T-helper 2 cell (primary cell): ENCODE measurements at places on chromosomes 6 and 20.

- no peak for DNase-seq
These were observed 499 bp downstream of the TTI1 start for GRCh38 chr20:38032585-38033329.

DNA sequence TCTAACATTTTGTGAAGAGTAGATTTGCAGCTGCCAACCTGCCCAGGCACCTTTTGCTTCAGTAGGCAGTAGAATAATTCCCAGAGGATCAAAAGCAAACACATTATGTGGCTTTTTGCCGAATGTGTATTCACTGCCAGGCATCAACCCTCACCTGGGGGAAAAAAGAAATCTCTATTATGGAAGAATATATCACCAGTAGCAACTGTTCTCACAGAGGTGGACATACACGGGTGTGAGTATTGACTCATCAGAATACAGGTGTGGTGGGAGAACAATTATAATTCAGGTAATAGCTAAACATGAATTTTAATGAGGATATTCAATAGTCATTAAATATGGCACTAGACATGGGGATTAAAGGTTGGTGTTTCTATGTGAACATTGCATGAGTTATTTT, 910.7 kb downstream of the TFAP2A start:
- DNase-seq, result no peak

DNA sequence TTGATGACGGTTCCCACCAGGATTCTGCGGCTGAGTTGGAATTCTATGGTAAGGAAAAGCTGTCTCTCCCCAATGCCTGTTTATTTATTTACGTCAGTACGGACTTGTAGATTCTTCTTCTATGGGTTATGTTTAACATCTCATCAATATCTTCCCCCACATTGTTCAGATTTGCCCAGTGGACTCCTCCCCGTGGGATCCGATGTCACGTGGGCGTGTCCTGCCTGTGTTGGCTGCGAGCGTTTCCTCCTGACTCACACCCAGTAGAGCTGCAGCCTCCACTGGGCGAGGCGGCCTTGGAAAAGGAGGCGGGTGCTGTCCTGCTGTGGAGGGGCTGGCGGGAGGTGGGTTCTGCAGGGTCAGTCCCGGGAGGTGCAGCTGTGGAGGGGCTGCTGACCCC, 46.8 kb upstream of the SLCO4A1 start:
- no peak for DNase-seq

DNA sequence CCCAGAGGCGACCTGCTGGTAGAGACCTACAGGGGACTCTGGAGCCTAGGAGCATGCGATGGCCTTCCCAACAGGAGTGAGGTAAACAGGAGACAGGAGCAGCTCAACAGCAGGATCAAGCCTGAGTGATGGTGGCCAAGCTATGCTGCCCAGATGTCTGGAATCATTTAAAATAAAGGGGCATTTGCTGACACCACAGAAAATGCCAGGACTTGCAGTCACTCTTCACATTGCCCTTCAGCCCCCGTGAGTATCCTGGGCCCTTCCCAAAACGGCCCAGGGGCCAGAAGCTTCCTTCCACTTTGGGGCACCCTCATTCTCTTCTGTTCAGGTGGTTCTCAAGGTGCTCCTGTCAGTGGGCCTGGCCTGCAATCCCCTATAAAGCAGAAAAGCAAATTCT, 23.2 kb downstream of the INSM1 start:
- DNase-seq, result no peak

GRCh38 chr6:151704383-151704782, 103.1 kb upstream of the ESR1 start:
- no peak for DNase-seq

DNA sequence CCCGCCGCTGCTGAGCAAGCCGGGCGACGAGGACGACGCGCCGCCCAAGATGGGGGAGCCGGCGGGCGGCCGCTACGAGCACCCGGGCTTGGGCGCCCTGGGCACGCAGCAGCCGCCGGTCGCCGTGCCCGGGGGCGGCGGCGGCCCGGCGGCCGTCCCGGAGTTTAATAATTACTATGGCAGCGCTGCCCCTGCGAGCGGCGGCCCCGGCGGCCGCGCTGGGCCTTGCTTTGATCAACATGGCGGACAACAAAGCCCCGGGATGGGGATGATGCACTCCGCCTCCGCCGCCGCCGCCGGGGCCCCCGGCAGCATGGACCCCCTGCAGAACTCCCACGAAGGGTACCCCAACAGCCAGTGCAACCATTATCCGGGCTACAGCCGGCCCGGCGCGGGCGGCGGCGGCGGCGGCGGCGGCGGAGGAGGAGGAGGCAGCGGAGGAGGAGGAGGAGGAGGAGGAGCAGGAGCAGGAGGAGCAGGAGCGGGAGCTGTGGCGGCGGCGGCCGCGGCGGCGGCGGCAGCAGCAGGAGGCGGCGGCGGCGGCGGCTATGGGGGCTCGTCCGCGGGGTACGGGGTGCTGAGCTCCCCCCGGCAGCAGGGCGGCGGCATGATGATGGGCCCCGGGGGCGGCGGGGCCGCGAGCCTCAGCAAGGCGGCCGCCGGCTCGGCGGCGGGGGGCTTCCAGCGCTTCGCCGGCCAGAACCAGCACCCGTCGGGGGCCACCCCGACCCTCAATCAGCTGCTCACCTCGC, 1.5 kb downstream of the ARID1B start:
- peak; percentile 67 for DNase-seq

- no peak for DNase-seq
These were observed 190.4 kb downstream of the PRL start for GRCh38 chr6:22106451-22106850.
